ENCODE measurements at places on chromosomes 7 and 10.
A peak's percentile ranks its signal among the peaks of the same experiment; 100 is the strongest.

- peak; percentile 58 for DNase-seq
These were observed 29.7 kb upstream of the SEC61G start for GRCh38 chr7:54788664-54789063.

GRCh38 chr10:91034494-91035159 lies 113.7 kb upstream of the ANKRD1 start:
- DNase-seq, result no peak

GRCh38 chr7:36361227-36361626 lies 28.4 kb upstream of the ANLN start:
- no peak for DNase-seq

DNA sequence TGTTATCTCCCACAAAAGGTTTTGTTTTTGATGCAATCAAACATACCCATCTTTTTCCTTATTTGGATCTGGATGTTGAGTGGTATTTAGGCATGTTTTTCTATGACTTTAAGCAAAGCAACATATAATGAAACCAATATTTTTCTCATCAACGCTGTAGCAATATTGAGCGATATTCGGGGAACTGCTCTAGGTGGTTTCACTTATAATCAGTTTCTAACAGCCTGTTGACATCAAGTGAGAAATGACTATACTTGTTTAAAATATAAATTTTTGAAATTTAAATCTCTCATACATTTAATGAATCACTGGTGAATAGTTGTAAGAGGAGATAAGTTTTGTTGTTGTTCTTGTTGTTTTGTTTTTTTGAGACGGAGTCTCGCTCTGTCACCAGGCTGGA lies 52.8 kb upstream of the CCAR1 start:
- DNase-seq, result no peak

DNA sequence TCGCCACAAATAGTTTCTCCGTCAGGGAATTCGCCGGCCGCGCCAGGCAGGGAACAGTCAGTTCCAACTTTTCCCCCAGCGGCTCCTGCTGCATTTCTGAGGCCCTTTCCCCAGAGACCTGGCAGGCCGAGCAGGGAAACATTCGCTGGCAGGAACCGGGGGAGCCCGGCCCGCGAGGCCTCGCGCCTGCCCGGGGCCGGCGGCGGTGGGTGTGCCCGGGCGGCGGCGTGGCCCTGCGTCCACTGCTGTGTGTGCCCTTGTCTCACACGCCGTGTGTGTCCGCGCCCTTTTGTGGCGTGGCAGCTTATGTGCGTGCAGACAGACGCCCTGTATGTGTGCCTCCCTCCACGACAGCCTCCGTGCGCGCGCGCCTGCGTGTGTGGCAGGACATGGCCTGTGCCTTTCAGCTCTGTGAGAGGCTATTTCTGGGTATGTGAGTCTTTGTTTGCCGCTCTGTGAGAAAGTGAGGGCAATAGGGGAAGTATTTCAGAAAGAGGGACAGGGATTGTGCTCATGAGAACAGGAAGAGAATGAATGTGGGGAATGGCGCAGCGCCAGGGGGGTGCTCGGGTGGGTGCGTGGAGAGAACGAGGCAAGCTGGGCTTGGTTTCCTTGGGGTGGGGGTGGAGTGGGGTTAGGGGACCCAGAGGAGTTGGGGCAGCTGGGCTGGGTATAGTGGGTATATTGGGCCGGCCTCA lies 689 bp upstream of the SMARCD3 start:
- DNase-seq, result peak; percentile 78

DNA sequence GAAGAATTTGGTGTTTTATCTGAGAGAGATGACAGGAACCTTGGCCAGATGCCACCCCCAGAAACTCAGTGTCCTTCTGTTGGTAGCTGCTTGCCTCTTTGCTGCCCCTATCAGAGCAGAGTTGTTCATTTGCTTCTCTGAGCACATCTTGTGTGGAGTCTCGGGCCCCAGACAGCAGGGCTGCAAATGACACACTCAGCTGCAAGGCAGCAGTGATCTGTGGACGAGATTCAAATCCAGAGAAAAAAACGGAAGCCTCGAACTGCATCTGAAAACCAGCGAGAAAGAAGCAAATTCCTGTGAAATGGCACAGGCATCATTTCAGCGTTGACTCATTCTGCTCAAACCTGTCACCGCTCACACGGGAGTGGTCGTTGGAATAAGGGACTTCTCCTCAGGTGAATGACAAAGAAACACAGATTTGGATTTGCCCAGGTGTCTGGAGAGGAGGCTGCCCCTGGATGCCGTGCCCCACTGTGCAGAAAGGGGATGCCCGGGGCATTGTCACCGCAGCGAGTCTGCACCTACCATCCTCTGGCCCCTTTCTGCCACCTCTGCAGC lies 144.7 kb downstream of the PFKFB3 start:
- DNase-seq, result peak; percentile 56

DNA sequence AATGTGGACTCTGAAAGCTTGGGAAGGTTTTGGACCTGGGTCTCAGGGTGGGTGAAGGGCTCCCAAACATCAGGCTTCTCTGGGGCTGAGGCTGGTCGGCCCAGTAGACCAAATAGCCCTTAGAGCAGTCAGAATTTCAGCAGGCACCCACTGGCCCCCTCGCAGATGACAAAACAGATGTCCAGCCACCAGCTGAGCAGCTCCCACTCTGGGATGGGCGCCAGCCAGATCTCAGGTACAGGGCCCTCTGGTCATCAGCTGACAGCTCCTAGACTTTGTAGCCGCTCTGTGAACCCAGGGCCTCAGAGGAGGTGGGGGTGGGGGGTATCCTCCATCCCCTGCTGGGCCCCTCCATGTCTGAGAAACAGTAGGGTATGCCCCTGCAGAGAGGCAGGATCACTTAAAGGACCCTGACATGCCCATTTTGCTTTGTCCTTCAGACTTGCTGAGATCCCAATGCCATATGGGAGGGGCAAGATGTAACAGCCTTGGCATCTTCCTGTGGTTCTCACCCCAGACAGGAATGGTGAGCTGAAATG lies 26.5 kb downstream of the HSPA12A start:
- no peak for DNase-seq

- DNase-seq, result no peak
These were observed 81.8 kb downstream of the ADRA2A start for GRCh38 chr10:111158595-111158994.

DNA sequence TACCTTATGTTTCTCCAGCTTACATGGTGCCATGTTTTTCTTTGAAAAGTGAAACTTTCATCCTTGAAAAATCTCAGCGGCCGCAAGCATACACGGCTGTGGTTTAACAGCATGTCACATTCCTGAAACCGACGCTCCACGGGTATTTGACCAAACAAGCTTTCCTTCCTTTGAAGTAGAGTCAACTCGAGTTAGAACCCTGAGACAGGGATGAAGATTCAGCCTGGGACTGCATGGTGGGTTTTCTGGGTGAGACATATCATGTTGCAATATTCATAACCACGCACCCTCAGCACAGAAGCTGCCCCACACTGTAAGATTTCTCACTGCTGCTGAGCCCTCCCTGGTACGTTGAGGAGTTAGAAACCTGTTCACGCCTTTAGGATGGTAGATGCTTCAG lies 8.1 kb downstream of the CYP26A1 start:
- DNase-seq, result no peak

- DNase-seq, result no peak
These were observed 765.0 kb downstream of the INHBA start for GRCh38 chr7:40937879-40938278.

- no peak for DNase-seq
These were observed 130.9 kb upstream of the MKLN1 start for GRCh38 chr7:131196803-131197202.

- DNase-seq, result no peak
These were observed 63.7 kb upstream of the LAMB4 start for GRCh38 chr7:108193594-108194498.

- DNase-seq, result no peak
These were observed 5.3 kb upstream of the POR start for GRCh38 chr7:75909521-75910132.

DNA sequence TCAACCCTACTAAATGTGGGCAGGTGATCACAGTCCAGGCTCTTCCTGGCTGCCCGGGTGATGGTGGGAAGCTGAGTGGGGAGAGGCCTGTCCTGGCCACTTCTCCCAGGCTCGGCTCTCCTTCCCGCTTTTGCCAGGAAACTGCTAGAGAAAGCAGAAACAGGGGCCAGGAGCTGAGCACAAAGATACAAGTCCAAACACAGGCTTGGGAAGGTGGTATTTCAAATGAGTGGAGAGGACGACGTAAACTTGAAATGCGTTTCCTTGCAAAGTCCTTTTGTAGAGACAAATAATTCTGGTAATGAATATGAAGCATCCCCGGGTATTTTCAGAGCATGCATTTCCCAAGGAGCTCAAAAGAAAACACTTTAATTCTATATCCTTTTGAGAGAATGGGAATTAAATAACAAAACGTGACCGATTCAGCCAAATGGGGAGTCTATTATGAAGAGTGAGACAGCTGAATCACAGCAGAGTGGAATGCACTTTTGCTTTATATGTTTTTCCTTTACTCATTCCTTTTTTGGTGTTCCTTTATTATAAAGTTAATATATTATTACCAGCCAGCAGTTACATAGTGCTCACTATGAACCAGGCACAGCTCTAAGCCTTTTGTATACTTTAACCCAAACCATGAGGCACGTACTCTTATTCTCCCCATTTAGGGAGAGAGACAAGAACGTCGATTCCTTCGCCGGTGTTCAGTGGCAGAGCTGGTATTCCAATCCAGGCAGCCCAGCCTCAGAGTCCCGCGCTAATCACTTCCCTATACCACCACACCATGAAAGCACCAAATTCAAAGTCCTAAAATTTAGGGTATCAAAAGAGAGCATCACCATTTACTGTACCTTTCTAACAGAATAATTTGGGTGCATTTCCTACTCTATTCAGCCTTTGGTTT lies 218.2 kb upstream of the KLF14 start:
- DNase-seq, result no peak

- peak; percentile 73 for DNase-seq
These were observed 214.9 kb downstream of the KCNMA1 start for GRCh38 chr10:77422491-77423338.

DNA sequence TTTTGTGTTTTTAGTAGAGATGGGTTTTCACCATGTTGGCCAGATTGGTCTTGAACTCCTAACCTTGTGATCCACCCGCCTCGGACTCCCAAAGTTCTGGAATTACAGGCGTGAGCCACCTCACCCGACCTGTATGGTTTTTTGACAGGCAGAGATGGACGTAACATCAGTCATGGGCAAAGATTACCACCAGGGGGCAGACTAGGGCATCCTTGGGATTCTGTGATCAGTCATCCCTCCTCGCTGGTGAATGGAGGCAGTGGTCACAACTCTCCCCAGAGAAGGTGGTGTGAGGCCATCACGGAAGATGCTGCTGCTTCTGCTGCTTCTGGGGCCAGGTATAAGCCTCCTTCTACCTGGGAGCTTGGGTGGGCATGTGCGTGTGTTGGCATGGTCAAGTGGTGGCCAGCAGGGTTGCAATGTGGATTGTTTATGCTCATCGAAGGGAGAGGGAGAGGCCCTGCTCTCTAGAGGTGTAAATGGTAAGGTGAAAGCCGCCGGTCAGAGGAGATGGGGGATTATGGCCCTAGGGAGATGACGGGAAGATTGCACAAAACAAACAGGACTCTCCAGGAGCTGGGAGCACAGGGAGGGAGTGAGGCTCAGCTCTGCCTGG lies 122.7 kb upstream of the PRSS1 start:
- DNase-seq, result peak; percentile 77

- peak; percentile 20 for DNase-seq
These were observed 44.6 kb downstream of the VWA2 start for GRCh38 chr10:114283535-114284234.

DNA sequence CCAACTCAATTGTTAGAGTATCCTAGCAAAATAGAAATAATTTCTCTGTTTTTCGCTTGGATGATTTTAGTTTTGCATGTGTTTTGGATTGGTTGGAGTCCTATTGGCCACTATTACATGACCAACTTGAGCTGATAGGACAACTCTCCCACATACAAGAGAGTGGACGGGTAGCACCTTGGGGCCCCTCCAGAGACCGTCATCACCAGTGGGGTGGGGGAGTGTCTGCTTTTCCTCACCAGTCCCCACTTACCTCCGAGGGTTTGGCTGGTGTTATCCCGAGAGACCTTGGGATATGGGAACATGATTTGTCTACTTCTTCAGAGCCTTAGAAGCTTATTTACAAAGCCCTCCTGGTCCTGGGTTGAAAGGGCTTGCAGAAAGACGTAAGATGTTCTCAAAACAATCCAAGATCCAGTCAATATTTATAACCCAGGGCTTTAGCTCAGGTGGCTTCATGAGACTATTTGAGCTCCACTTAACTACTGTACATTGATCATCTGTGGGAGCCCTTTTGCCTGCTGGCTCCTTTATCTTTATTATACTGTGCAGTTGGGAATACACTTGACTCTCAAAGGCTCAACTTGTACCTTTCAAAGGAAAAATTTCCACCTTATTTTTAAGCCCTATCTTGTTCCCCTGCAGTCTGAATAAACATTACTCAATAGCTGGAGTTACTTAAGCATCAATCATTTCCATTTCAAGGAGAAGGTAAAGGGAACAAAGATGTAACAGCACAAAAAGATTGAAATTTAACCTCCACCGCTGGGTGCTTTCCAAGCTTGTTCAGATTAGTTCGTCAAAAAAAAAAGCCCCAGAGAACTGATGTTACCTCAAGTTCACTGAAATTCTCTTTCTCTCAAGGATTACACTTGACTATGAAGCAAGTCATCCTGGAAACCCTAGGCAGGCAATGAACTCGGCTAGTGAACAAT lies 119.7 kb downstream of the WDR11 start:
- no peak for DNase-seq

DNA sequence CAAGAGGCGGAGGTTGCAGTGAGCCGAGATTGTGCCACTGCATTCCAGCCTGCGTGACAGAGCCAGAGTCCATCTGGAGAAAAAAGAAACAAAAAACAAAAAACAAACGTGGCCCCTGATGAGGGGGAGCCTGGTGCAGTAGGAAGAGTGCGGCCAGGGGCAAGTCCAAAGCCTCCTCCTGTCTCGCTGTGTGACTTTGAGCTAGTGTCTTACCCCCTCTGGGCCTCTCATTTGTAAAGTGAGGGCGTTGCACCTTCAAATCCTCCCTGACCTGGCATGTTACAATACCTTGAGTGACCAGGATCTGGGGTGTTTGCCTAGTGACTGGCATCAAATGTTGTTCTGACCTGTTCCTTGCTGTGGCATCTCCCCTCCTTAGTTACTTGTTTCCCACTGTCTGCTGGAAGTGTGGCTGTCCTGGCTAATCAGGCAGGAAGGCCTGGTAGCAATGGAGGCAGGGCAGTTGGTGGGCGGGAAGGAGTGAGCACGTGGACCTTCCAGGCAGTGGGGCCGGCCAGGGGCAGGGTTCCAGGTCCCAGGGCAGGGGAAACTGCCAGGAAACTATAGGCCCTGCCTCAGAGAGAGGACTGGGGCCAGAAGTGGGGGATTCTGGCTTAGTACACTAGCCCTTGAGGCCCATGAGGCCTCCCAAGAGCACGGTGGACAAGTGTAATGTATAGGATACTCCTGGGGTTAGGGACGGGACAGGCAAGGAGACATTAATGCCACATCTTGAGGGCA lies 24.5 kb upstream of the GOLGA7B start:
- no peak for DNase-seq

- DNase-seq, result no peak
These were observed 104.8 kb downstream of the PPP1R3C start for GRCh38 chr10:91528080-91528479.
